ENCODE measurements at places on chromosomes 4 and X.

GRCh38 chrX:118751950-118752783, 24.8 kb downstream of the IL13RA1 start:
- DNase-seq, result no peak

- DNase-seq, result no peak
These were observed 133.4 kb downstream of the RASL11B start for GRCh38 chr4:52995360-52996030.

DNA sequence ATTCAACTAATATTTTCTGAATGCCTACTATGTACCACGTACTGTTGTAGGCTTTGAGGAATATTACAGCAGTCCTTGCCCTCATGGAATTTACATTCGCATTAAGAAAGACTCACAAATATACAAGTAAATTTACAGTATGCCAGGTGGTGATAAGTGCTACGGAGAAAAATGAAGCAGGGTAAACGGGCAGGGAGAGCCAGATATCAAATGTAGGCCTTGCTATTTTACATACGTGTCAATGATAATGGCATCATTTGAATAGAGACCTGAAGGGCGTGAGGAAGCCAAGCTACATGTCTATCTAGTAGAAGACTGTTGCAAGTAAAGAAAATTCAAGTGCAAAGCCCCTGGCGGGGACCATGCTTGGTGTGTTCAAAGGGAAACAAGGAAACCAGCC, 65.2 kb downstream of the AMMECR1 start:
- no peak for DNase-seq

GRCh38 chr4:38231626-38232025, 271.4 kb downstream of the PTTG2 start:
- no peak for DNase-seq

DNA sequence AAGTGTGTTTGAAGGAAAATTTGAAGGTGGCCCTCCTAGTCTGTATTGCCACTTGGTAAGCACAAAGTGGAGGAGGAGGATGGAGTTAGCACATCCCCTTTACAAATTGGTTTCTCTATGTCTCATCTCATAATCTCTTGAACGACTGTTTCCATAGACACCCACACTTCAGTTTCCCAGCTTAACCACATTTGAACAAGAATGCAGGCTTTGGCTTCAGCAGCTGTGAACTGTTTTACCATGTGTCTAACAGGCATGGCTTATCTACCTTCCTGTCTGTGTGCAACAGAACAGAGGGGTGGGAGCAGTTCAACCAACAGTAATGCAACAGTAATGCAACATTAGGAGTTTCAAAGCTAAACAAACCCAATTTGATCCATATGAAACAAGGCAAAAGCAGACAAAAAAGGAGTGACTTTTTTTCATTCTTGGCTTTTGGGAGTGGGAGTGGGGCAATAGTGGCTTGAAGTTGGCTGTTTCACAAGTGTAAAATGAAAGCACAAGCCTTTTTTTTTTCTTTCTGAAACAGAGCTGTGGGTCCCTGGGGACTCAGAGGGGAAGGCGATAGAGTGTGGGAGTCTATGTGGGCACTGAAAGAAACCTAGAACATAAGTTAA, 108.0 kb downstream of the ITM2A start:
- DNase-seq, result no peak

All from C1 segment of cervical spinal cord (tissue), 14 donors.